ENCODE measurements at places on chromosomes 3 and 15.

GRCh38 chr15:69664572-69665571 lies 212.3 kb downstream of the RPLP1 start:
- DNase-seq, result no peak

- peak; percentile 42 for DNase-seq
These were observed 145.5 kb downstream of the WNT5A start for GRCh38 chr3:55341502-55342031.

DNA sequence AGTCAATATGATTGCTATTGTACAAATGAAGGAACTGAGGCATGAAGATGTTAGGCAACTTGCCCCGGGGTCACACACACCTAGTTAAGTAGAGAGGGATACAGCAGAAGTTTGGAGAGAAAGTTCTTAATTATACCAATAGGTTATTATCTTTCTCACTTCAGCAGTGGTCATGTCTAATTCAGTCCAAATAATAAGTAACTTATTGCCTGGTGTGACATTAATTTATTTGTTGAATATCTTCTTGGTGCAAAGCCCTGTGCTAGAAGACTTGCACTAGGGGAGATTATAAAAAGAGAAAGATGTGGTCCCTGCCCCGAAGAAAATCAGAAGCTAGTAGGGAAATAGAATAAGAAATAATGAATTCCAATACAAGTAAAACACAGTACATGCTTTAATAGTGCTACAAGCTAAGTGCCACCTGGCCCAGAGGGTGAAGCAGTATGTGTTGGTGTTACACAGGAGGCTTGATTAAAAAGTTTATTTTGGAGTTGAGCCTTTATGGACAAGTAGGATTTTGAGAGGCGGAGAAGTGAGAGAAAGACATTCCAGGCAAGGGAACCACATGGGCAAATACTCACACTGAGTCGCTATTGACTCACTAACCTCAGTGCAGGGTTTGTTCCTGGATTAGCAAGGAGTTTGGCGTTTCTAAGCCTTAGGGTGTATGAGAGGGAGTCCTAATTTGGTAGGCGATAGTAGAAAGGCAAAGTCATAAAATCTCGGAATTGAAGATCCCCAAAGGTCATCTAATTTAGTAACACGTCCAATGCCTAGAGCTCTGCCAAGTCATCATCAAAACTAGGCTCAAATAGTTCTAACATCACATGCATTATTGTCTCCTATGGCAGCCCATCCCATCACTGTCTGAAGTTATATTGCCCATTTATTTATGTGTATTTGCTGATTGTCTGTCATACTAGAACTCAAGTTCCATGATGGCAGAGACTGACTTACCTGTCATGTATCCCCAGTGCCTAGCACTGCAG lies 19.2 kb upstream of the GSK3B start:
- peak; percentile 55 for DNase-seq

DNA sequence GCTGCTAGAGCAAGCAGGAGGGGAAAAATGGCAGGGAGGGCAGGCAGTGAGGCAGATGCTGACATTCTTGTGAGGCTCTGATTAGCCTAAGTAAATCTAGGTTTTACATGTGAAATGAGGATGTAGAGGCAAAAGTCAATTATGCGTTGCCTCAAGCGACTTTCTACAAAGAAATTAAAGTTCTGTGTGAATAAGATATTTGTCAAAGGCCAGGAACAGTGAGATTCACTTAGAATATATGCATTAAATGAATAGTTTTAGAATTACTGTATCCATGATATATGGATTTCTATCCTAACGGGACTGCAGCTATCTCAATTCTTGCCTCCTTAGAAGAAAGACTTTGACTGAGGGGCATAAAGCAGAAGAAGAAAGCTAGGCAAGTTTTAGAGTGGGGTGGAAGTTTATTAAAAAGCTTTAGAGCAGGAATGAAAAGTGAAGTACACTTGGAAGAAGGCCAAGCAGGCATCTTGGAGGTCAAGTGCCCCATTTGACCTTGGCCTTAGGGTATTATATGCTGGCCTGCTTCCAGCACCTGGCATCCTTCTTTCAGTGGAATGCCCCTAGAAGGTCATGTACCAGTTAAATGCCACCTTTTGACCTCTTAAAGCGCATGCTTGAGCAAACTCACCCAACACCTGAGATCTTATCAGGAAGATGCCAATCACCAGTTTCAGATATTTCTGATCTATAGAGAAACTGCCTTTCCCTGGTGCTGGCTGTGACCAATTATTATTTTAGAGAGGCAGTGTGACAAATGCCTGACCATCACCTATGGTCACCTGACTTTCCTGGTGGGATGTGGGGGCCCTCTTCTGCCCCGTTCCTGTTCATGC lies 38.2 kb downstream of the OSTN start:
- DNase-seq, result no peak

DNA sequence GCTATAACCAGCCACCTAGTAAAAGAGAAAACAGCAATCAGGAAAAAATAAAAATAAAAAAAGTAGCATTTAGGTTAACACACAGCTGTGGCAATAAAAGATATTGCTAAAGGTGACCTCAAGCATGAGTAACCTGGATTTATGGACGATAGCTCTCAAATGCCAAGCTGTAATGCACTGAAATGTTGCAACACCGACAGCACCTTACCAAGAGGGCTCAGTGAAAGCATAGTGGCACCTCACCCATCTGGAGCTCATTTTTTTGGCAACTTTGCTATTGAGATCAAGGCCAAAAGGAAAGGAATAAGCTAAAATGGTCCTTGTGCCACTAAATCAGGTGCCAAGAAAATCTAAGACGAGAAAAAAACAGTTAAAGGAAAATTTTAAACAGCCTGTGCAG lies 2.5 kb downstream of the HACD2 start:
- DNase-seq, result no peak

GRCh38 chr15:32099956-32100684 lies 69.8 kb downstream of the CHRNA7 start:
- no peak for DNase-seq

Measured in choroid plexus epithelial cell (primary cell).